ENCODE measurements at places on chromosomes 5 and 9.

DNA sequence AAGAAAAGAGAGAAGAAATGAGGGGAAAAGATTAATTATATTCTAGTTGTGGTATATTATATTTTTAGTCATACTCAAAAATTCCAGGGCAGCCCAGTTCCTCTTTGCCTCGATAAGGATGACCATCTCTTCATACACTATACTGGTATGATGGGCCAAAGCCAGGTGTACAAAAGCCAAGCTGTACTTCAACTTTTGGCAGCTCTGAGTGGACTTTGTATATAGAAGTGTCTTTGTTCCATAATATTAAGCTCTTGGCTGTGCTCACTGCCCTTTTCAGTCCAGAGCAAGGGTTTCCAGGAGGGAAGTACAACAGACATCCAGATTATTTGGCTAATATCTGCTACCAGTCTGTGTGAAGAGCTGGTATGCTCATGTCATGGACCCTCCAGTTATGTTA is 934.3 kb upstream of the CDH10 start:
- no peak for DNase-seq

DNA sequence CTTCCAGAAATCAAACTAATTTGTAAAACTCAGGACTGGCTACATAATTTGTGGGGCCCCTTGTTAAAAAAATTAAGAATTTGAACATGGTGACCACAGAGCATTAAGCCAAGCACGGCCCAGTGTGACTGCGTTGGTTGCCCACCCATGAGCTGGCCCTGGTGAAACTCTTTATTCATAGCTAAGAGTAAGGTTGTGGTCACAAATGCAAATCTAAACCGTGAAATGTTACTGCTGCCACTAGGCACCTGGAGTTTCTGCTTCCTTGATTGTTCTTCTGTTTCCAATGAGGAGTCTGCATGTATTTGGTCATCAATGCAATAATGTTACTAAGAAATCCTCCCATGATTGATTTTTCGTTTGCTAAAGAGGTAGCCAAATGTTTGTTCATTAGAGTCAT is 4.2 kb downstream of the GCNT1 start:
- DNase-seq, result no peak

GRCh38 chr5:17315710-17316221 is 98.3 kb downstream of the BASP1 start:
- DNase-seq, result no peak

GRCh38 chr9:135216791-135217441 is 129.4 kb downstream of the OLFM1 start:
- no peak for DNase-seq

GRCh38 chr5:108703313-108703712 is 44.4 kb upstream of the FER start:
- DNase-seq, result no peak

DNA sequence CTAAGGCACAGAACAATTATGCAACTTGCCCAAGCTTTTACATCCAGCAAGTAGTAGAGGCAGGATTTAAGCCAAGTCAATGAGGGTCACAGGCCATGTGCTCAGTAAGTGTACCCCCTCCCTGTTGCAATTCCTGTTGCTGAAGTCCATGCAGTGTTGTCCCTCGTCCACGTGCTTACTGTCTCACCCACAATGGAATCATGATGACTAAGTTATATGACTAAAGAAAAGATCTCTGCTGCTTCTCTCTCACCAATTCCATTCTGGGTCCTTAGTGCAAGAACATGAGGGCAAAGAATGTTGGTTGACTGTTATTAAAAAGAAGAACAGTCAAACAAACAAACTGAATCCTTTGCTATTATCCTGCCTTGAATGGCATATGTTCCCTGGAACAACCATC is 233.6 kb upstream of the SLC24A2 start:
- no peak for DNase-seq

GRCh38 chr5:88281322-88281721 is 12.7 kb upstream of the TMEM161B start:
- DNase-seq, result no peak

DNA sequence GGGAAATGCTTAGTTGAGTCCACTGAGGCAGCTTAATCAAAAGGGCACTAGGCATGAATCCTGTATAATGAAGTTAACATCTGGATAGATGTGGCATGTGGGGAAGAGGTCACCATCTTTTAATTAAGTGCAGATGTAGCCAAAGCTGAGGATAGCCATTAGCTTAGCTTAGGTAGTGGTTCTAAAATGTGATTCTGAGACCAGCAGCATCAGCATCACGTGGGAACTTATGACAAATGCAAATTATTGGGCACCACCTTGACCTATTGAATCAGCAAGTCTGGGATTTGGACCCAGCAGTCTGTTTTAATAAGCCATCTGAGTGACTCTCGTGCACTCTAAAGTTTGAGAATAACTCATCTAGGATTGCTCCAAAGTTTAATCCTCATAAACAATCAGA is 63.8 kb downstream of the SNCAIP start:
- DNase-seq, result no peak

DNA sequence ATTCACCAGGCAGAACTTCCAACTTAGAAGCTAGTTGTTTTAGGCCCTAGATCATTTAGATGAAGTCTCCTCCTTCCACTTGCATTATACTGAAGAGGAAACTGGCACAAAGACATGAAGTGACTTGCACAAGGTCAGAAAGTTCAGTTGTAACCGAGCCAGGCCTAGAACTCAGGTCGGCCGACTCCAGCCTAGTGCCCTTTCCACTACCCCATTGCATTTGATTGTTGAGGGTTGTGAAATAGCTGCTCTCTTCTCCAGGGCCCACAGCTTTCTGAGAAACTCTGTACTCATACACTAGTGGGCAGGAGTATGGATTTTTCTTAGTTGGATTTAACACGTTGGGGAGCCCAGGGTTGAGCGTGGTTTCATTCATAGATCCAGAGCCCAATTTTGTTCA is 5.6 kb downstream of the ZNF462 start:
- DNase-seq, result no peak

DNA sequence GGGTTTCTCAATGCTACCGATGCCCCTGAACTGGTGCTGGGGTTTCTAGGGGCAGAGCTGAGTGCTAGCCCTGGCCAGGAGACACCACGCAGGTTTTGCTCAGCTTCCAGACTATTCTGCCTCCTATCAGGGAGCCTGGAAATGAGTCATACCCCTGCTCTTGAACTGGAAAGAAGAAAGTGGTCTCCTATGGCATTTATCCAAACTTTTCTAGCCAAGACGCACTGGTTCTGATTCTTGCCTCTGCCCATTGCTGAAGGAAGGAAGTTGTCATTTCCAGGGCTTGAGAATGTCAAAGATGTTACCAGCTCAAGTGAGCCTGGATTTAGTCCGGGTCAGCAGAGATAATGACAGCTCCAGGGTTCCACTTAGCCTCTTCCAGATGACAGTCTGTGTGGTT is 561.9 kb downstream of the CDK5RAP2 start:
- no peak for DNase-seq

DNA sequence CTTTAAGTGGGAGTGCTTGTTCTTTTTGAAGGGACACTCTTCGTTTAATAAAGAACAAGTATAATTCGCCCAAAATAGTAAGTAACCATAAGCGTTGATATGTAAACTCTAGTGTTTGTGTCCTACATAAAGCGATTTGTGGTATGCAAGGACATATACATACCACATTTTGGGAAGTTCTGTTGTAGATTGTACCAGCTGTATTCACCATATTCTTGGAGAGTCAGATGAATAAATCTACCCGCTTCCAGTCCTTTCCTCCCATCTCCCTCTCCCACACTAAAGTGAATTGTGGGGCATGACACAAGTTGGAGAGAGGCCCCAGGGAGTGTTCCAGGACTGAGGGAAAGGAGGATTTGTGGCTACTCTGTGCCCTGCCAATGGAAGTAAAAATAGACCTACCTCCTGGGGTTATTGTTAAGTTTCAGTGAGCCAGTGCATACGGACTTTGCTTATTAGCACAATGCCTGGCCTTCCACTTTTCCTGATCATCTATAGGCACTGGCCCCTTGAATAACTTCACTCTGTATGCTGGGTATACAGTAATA is 40.6 kb downstream of the ARHGAP26 start:
- DNase-seq, result no peak

- DNase-seq, result no peak
These were observed 94.6 kb downstream of the EFNA5 start for GRCh38 chr5:107576155-107576554.

DNA sequence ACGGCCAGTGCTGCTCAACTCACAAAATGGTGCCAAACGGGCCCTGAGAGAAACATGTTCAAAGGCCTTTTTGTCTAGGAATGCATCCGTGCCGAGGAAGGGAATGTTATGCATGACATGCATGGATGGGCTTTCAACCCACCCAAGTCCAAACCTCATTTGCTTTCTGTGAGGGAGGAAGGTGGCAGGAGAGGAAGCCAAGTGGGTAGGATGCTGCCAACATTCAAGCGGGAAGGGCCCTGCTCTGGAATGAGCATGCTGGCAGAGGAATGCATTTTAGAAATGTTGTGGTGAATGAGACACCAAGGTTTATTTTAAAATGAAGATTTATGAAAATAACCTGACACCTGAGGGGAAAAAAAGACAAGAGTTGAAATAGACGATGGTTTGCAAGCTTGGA is 479.1 kb downstream of the CCDC171 start:
- DNase-seq, result no peak

GRCh38 chr5:172881691-172882370 is 47.8 kb downstream of the ERGIC1 start:
- no peak for DNase-seq

GRCh38 chr5:141298376-141298775 is 5.5 kb downstream of the SLC25A2 start:
- DNase-seq, result no peak

- DNase-seq, result no peak
These were observed 151.0 kb upstream of the ZNF366 start for GRCh38 chr5:72658161-72658560.

GRCh38 chr5:10854506-10855277 is 93.7 kb upstream of the DAP start:
- no peak for DNase-seq

DNA sequence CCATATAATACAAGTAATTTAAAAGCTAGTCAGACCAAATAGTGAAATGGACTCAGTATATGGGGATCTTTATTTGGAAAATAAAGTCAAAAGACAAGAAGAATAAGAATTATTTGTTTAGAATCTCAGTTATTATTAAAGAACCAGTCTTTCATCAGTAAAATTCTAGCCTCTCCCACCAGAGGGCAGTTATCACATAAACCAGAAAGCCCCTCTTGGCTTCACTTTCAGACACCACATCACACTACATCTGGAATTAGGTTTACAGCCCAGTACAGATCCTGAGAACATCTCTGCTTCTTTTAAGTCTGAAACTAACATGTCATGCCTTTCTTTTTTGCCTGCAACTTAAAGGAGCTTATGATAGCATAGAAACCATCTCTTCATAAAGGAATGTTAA is 12.2 kb upstream of the HSPB3 start:
- peak; percentile 5 for DNase-seq

- no peak for DNase-seq
These were observed 29.2 kb upstream of the TIFAB start for GRCh38 chr5:135481387-135481786.

DNA sequence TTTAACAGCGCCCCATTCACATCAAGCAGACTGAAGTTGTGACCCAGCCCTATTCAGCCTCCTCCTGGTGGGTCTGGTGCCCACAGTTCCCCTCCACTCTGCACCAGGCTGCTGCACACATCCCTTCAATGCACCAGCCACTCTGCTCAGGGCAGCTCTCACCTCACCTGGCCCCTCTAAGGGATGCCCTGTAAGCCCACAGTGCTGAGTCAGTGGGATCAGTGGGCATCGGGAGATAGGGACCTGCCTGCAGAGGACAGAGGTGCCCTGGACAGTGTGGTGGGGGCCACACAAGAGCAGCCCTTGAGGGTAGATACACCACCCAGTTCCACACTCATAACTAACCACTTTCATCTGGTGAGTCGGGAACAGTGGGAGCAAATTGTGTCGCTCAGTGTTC is 38.3 kb upstream of the S1PR3 start:
- no peak for DNase-seq

DNA sequence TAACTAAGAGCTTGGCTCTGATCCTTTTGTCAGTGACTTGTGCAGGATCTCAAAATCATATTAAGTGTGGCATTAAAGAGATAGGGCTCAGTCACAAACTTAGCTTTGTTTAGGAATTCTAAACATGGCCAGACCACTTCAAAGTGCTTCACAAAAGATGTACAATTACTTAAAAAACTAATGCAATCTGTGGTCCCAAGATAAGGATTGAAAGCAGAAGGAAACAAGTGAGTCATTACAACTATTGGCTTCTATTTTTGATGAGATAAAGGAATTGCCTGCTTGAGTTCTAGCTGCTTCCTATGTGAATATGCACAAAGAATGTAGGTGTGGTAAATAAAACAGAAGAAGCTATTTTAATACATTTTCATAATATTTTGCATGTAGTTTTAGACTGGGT is 44.9 kb upstream of the SLC12A2 start:
- DNase-seq, result no peak

DNA sequence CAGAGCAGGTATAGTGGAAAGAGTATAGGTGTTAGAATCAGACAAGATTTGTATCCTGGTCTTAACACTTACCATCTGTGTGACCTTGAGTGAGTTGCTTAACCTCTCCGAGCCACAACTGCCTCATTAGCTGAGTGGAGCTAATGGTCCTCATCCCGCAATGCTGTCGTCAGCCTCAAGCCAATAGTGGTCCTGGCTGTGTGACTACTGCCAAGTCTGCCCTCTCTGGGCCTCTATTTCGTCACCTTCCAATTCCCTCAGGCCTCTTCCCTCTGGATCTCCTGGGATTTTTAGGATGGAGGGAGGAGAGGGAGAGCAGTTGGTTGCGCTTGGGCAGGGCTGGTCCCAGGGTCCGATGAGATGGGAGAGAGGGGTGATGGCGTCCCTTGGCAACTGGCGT is 41.6 kb downstream of the STOM start:
- DNase-seq, result no peak

- no peak for DNase-seq
These were observed 55.1 kb upstream of the S1PR3 start for GRCh38 chr9:88936132-88936531.

GRCh38 chr5:143187495-143187894 is 216.0 kb downstream of the NR3C1 start:
- no peak for DNase-seq

DNA sequence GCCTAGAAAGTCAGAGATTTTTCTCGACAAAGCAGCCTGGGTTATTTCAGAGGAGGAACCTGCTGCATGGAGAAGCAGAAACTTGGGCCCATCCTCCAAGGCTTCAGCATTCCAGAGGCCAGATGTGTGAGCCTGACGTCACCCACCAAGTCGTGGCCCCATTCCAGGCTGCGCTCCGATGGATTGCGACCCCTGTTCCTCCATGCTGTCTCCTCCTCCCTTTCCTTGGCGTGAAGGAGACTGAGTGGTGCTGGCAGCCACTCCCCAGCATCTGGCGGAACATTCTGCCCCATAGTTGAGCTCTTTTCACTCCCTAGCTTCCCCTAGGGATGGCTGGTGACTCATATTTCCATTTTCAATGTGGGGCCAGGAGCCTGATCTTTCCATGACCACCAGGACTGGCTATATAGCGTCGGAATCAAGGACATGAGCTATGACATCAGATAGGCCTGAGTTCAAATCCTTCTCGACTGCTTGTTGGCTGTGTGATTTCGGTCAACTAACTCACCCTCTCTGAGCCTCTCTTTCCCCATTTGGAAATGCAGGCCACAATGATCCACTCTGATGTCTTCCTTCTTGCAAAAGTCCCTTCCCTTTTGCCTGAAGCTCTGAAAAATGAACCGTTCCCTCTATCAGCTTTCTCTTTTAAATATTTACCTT is 24.5 kb upstream of the DUSP1 start:
- DNase-seq, result peak; percentile 92

GRCh38 chr5:102865171-102865509 is 110.0 kb downstream of the PAM start:
- DNase-seq, result no peak

Measured in brain pericyte (primary cell).